ENCODE measurements at places on chromosomes 2 and 18.

DNA sequence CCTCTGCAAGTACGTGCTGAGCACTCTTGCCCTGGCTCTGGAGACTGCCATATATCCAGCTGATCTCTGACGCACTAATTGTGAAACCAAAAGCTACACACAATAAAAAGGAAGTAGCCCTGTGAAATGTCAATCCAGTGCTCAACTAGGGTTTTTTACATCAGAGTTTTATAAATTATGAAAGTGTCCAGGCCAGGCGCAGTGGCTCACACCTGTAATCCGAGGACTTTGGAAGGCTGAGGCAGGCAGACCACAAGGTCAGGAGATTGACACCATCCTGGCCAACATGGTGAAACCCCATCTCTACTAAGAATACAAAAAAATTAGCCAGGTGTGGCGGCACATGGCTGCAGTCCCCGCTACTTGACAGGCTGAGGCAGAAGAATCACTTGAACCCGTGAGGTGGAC lies 24.5 kb upstream of the PEX13 start:
- no peak for DNase-seq

- DNase-seq = no peak
Measured at GRCh38 chr18:24868760-24869237, 408.4 kb downstream of the HRH4 start.

- no peak for DNase-seq
Measured at GRCh38 chr18:3234457-3234856, 13.1 kb upstream of the MYL12A start.

DNA sequence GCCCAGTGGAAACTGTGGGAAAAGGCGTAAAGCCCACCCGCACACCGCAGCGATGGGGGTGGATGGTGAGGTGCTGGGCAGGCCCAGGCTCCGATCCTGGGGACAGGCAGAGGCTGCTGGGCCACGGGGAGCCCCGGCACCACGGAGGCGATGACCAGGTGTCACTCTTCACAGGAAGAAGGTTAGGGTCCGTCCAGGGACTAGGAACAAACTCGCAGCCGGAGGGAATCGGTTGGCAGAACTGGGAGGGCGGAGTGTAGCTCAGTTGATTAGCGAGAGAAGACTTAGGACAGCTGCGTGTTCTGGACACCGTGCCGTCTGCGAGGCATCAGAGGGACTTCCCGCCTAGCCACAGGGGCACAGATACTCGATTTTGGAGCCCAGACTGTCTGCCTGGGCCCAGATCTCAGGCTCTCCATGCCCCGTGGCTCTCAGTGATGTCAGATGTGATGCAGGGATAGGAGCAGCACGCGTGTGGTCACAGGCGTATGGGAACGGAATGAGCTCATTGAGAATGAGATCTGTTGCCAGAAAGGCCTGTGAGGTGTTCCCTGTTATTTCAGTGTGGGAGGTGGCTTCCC lies 16.1 kb upstream of the ALLC start:
- no peak for DNase-seq

GRCh38 chr2:174762464-174762863 lies 1.8 kb downstream of the CHRNA1 start:
- no peak for DNase-seq

DNA sequence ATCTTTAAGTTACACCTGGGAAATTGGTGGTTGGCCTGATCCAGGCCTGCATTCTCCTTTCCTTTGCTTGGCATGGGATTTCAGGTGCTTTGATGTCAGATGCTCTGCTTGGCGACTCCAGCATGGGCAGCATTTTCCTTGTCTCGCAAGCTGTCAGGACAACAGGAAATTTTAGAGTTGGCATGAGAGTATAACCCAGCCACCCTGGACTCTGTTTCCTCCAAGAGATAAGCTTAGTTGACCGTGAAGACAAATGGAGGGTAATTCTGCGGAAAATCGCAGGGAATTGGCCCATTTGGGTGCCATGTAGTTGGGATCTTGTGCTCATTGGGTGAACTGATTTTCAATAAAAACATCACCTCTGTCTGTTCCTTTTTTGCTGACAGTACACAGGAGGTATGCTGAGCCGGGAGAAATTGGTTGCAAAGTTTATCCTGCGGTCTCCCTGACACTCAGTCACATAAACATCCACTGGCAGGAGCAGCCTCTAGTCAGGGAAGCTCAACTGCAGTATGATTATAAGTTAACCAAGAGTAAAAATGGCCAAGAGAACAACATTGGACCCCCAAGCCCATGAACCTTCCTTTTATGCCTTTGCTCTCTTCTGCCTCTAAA lies 409.9 kb downstream of the SETBP1 start:
- no peak for DNase-seq

DNA sequence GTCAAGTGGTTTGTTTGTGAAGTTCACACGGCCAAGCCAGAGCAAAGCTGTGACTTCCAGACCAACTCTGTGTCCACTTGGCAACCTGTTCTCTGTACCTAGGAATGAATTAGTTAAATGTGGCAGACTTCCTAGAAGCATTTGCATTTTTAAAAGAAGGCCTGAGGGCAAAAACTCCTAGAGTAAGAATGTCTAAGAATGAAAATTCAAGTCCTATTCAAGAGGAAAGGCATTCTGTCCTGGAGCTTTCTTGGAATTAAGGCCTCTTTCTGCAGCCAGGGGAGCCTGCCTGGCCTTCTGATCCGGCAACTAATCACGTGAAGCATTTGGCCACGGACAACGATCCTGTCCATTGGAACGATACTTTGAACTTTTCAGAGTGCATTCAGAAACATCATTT lies 155.0 kb downstream of the SETBP1 start:
- no peak for DNase-seq

DNA sequence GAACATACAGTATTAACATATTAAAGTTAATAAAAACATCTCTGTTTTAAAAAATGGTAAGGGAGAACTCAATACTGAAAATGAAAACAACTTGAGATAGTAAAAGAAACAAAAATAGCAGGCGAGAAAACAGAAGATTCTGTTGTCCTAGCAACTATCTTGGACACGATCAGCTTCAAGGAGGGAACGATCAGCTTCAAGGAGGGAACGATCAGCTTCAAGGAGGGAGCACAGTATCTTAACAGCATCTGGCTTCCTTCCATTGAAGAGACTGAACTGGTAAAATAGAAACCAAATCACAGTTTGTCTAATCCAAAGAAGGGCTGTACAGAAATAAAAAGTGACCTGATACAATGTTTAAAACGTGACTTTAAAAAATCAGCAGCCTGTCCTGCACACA lies 51.8 kb downstream of the NDUFA10 start:
- DNase-seq = no peak

DNA sequence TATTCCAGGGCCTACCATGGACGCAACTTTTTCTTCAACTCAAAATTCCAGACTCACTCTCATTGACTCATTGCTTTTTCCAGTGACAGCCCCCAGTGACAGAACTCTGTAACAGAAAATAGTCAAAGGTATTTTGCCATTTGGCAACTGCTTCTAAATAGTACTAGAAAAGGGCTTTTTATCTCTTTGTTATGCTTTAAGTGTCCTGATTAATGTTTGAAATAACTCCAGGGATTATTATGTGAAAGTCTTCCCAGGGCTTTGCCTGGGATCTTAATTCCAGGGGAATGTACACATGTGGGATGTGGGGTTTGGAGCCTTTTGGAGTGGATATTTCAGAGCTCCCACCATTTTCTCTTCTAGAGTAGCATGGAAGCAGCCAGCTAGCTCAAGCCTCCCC lies 198.8 kb downstream of the KCNS3 start:
- no peak for DNase-seq

DNA sequence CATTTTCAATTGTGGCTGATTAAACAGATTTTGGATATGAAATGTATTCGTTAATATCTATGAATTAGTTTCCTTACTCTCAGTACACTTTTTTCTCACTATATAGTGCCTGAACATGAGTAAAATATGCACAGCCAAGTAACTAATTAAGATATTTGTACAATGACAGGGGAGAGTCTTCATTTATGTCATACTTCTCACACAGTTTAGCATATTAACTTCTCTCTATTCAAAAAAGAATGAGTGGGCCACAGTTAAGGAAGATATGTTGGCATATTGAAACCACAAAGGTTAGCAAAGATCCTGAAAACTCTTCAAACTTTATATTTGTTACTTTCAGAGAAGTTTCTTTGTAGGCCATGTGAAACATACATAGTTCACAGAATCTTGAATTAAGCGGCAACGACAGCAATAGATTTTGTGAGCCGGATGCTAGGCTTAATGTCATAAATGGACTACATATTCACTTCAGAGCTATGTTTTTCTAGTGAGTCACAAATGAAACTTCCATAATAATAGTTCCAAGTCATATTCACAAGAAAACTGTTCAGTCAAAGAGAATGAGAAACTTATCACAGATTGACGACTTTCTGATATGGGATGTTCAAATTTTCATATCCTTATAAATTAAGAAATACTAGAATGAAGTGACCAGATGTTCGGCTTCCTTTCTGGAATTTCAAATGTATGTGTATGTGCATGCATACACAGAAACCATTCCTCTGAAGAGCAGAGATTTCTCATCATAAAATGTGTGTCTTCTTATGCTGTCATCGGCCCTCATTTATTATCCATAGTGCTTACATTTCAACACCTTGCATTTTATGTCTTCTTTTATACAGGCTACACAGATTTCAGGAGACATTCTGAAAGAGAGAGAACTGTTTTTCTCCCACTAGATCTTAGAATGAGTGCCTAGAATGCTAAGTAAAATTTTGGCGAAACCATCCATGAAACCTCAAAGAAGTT lies 584.0 kb downstream of the SATB2 start:
- no peak for DNase-seq

GRCh38 chr2:112529757-112530156 lies 12.5 kb upstream of the POLR1B start:
- DNase-seq = peak; percentile 29

- peak; percentile 3 for DNase-seq
Measured at GRCh38 chr2:167550448-167550847, 662.2 kb downstream of the XIRP2 start.

DNA sequence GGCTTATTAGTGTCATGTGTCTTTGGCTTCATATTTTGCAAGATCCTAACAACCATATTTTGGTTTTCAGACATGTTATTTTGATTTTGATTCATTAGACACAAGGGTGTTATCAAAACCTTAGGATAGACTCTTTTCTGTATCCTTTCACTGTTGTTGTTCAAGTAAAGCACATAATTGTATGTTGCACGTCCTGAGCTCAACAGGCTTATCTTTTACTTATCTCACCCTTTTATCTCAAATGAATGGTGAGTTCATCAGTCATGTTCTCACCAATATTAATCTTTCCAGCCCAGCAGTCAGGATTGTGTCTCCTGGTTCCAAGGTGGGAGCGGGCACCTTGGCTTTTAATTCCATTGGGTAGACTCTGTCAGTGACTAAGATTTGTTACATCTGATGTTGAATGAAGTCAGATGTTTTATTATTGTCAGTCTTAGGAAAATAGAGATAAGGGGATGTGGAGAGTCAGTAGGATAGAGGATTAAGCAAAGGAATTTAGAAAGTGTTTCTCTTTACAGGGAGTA lies 11.9 kb downstream of the GPN1 start:
- DNase-seq = no peak

- no peak for DNase-seq
Measured at GRCh38 chr2:141455211-141455826, 675.5 kb downstream of the LRP1B start.

- DNase-seq = no peak
Measured at GRCh38 chr2:108271691-108272253, 16.9 kb upstream of the SULT1C2 start.

DNA sequence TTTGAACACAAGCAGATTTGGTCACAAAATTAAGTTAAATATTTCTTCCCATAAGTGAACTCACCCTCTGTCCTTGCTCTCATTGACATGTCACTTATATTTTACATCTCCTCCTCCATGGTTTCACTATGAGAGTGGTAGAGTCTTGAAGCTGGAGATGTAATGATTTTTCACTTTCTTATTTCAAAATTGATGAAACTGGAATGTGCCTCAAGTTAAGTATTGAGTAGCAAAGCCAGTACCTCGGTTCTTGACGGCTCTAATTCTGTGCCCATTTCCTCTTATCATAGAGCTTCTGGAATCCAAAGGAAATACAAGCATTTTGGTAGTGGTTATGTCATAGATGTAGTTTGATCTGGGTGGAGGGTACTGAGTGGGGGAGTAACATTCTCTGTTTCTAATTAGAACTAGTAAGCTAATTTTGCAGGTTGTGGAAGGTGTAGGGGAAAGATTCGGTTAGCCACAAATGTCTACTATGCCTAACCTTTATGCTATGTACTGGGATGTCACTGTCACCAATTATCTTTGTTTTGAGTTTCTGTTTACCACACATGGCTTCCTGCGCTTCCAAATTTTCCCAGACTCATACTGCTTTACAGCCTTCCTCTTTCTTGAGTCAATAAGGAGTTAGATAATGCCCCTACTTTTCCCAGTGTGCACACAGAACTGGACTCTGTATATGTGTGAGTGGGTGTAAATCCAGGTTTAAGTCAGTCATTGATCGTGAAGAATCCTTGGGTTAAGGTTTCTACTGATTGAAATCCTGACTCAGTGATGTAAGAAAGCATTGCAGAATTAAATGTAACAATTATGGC lies 96.8 kb downstream of the DIS3L2 start:
- DNase-seq = no peak

DNA sequence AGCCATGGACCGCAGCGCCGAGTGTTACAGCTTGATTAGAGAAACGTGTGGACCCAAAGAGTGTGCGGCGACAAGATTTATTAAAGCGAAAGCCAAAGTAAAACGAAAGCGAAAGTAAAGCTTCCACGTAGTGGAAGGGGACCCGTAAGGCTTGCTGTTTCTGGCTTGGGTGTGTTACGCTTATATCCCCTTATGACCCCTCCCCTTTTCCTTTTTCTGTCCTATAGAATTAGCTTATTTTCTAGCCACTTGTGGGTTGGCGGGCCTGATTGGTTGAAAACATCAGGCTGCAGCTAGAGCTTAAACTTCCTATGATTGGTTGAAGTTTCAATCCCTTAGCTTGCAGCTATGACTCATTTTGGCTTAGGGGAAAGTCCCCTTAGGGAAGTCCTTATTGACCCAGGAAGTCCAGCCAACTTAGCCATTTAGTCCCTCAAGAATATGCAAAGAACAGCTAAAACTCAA lies 969.7 kb downstream of the DCDC2C start:
- DNase-seq = no peak

Measured in C1 segment of cervical spinal cord (tissue), 14 donors.